ENCODE measurements at places on chromosomes 7 and 10. TPM values are rescaled to one million over a fixed set of nuclear protein-coding genes. Genes with fewer than 3 reads are reported as not detected.

GPR15LG gene
- 18.6 TPM for polyA plus RNA-seq

ZNF853 gene
- polyA plus RNA-seq: 13.2 TPM

NUP42 gene
- 28.5 TPM for polyA plus RNA-seq

NRCAM gene
- polyA plus RNA-seq: 2.0 TPM

ITGA8 gene
- 34.0 TPM for polyA plus RNA-seq

CH25H gene
- 3.8 TPM for polyA plus RNA-seq

DNAJC12 gene
- polyA plus RNA-seq: 3.1 TPM

ACBD7 gene
- polyA plus RNA-seq: 0.15 TPM

SHTN1 gene
- 2.9 TPM for polyA plus RNA-seq

IQUB gene
- 0.22 TPM for polyA plus RNA-seq

FAM25A gene
- polyA plus RNA-seq: not detected

ZNF727 gene
- polyA plus RNA-seq: 0.16 TPM

INTS1 gene
- polyA plus RNA-seq: 55.6 TPM

PNLIPRP3 gene
- polyA plus RNA-seq: 0.27 TPM

HOXA9 gene
- 20.5 TPM for polyA plus RNA-seq

JAKMIP3 gene
- 1.5 TPM for polyA plus RNA-seq

NPSR1 gene
- not detected for polyA plus RNA-seq

IFIT1B gene
- not detected for polyA plus RNA-seq

SPAG6 gene
- 0.03 TPM for polyA plus RNA-seq

OPN1SW gene
- polyA plus RNA-seq: not detected

KDM7A gene
- 5.7 TPM for polyA plus RNA-seq

GLI3 gene
- 8.1 TPM for polyA plus RNA-seq

GHRHR gene
- not detected for polyA plus RNA-seq

MRLN gene
- not detected for polyA plus RNA-seq

CPEB3 gene
- polyA plus RNA-seq: 2.3 TPM

SEMA3E gene
- polyA plus RNA-seq: 12.6 TPM

THSD7A gene
- 4.5 TPM for polyA plus RNA-seq

LMOD2 gene
- not detected for polyA plus RNA-seq

RELN gene
- polyA plus RNA-seq: 3.8 TPM

PSMG3 gene
- 34.6 TPM for polyA plus RNA-seq

XPNPEP1 gene
- polyA plus RNA-seq: 38.1 TPM

SPDYE2B gene
- not detected for polyA plus RNA-seq

DENND2A gene
- polyA plus RNA-seq: 16.9 TPM

ITGB8 gene
- 6.3 TPM for polyA plus RNA-seq

TYW1B gene
- 2.6 TPM for polyA plus RNA-seq

OR2A12 gene
- not detected for polyA plus RNA-seq

MEIG1 gene
- polyA plus RNA-seq: 0.22 TPM

ANKRD1 gene
- polyA plus RNA-seq: 0.04 TPM

PTPRZ1 gene
- polyA plus RNA-seq: 1.5 TPM

FAM20C gene
- 86.5 TPM for polyA plus RNA-seq
